ENCODE measurements at places on chromosomes 6 and 20. TPM values are rescaled to one million over a fixed set of nuclear protein-coding genes. Genes with fewer than 3 reads are reported as not detected.

TCF21 gene
- 8.2 TPM for total RNA-seq

PSORS1C2 gene
- total RNA-seq = not detected

PKIB gene
- 1.2 TPM for total RNA-seq

FAM217A gene
- not detected for total RNA-seq

HINT3 gene
- 18.0 TPM for total RNA-seq

ENPP5 gene
- total RNA-seq = 5.6 TPM

PTGIS gene
- 191 TPM for total RNA-seq

NEU1 gene
- total RNA-seq = 93.9 TPM

PTCHD4 gene
- 7.0 TPM for total RNA-seq

TRDN gene
- total RNA-seq = not detected

UBE2C gene
- total RNA-seq = 7.9 TPM

PGC gene
- not detected for total RNA-seq

RWDD2A gene
- total RNA-seq = 3.6 TPM

SASH1 gene
- total RNA-seq = 71.7 TPM

CDH4 gene
- total RNA-seq = 0.28 TPM

CBLN4 gene
- total RNA-seq = not detected

CALHM4 gene
- 0.19 TPM for total RNA-seq

CST7 gene
- not detected for total RNA-seq

REM1 gene
- total RNA-seq = 0.19 TPM

ANKRD60 gene
- not detected for total RNA-seq

SLC4A11 gene
- total RNA-seq = 0.38 TPM

CNKSR3 gene
- 2.7 TPM for total RNA-seq

PSORS1C1 gene
- total RNA-seq = 0.19 TPM

SYCP2 gene
- total RNA-seq = 1.1 TPM

GSTA4 gene
- 46.5 TPM for total RNA-seq

ADTRP gene
- 1.1 TPM for total RNA-seq

KIF25 gene
- total RNA-seq = 2.0 TPM

CCR6 gene
- total RNA-seq = not detected

PPP1R16B gene
- 2.0 TPM for total RNA-seq

FAM184A gene
- total RNA-seq = 0.85 TPM

RNF39 gene
- 0.28 TPM for total RNA-seq

BFSP1 gene
- total RNA-seq = 2.8 TPM

XKR7 gene
- under 0.01 TPM for total RNA-seq

OR2J3 gene
- not detected for total RNA-seq

ZC3H12D gene
- under 0.01 TPM for total RNA-seq

TRIM40 gene
- not detected for total RNA-seq

ASIP gene
- total RNA-seq = not detected

ARMC2 gene
- total RNA-seq = 6.2 TPM

DCDC2 gene
- 1.7 TPM for total RNA-seq

SERPINB1 gene
- total RNA-seq = 11.0 TPM

PCK1 gene
- total RNA-seq = not detected

TP53TG5 gene
- total RNA-seq = not detected

LY86 gene
- not detected for total RNA-seq

SEL1L2 gene
- total RNA-seq = not detected

SRMS gene
- not detected for total RNA-seq

MSH5 gene
- total RNA-seq = 5.4 TPM

VTA1 gene
- 66.1 TPM for total RNA-seq

ENPP3 gene
- total RNA-seq = under 0.01 TPM

DEFB124 gene
- total RNA-seq = not detected

PRSS16 gene
- total RNA-seq = 0.19 TPM

ZNF165 gene
- total RNA-seq = 0.38 TPM

CALHM5 gene
- total RNA-seq = 17.2 TPM

CST1 gene
- 13.2 TPM for total RNA-seq

RPL7L1 gene
- 174 TPM for total RNA-seq

NNAT gene
- total RNA-seq = 0.19 TPM

PTCRA gene
- total RNA-seq = not detected

All from regular cardiac myocyte (primary cell).